ENCODE measurements at places on chromosomes 5 and 9. TPM values are rescaled to one million over a fixed set of nuclear protein-coding genes. Genes with fewer than 3 reads are reported as not detected.

RNF224 gene
- total RNA-seq = not detected

HMGCS1 gene
- 22.9 TPM for total RNA-seq

ANGPTL2 gene
- 81.2 TPM for total RNA-seq

PRR16 gene
- 10.9 TPM for total RNA-seq

ADGRD2 gene
- not detected for total RNA-seq

KCNN2 gene
- total RNA-seq = not detected

SLC6A7 gene
- not detected for total RNA-seq

COL23A1 gene
- 0.65 TPM for total RNA-seq

PDLIM7 gene
- total RNA-seq = 12.2 TPM

SOX30 gene
- total RNA-seq = not detected

FOXD4L3 gene
- not detected for total RNA-seq

ZNF189 gene
- total RNA-seq = 29.5 TPM

TAF9 gene
- total RNA-seq = 52.6 TPM

FOXD4 gene
- total RNA-seq = not detected

EPB41L4A gene
- total RNA-seq = 22.2 TPM

SH2D3C gene
- total RNA-seq = 23.0 TPM

SLC36A2 gene
- total RNA-seq = not detected

CKMT2 gene
- total RNA-seq = 1.5 TPM

TAF11L8 gene
- total RNA-seq = not detected

LRRC70 gene
- 13.9 TPM for total RNA-seq

SV2C gene
- not detected for total RNA-seq

CCL19 gene
- total RNA-seq = not detected

CTNND2 gene
- not detected for total RNA-seq

SNX24 gene
- total RNA-seq = 33.9 TPM

JAKMIP2 gene
- total RNA-seq = 2.0 TPM

ELOVL7 gene
- total RNA-seq = 3.4 TPM

PPP3R2 gene
- total RNA-seq = not detected

GDNF gene
- not detected for total RNA-seq

CBY3 gene
- not detected for total RNA-seq

PLAC8L1 gene
- not detected for total RNA-seq

PCDHAC2 gene
- 0.68 TPM for total RNA-seq

Data from subcutaneous adipose tissue (tissue), 4 donors.